ENCODE measurements at places on chromosomes 16 and 17. TPM values are rescaled to one million over a fixed set of nuclear protein-coding genes. Genes with fewer than 3 reads are reported as not detected.

DNA sequence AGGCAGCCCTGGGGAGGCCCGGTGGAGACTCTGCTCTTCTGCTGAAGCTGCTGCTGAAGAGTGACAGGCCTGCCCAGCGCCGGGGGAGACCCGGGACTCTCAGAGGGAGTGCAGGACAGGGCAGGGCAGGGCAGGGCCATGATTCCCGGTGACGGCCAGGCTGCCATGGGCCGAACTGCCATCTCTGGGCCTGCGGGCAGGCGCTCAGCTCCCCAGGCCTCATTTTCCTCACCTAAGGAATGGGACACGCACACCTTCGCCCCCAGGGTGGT is 22.6 kb upstream of the SSTR5 start:
- DNase-seq = no peak

DNA sequence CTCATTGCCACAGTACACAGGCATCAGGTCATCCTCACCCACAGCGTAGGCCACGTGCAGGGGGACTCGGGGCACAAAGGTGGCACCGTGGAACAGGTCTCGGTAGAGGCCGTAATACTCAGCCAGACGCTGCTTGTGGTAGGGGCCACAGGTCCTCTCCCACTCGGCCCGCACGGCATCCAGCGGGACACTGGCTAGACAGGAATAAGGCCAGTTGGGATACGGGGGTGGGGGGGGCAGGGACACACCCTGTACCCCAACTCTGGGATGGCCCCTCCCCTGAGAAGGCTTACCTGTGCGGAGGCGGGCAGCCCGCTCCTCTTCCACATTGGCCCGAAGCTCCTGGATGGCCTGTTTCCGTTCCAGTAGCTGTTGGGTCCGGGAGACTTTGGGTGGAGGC is 3.0 kb downstream of the MRPL38 start:
- DNase-seq = no peak

- DNase-seq = no peak
Measured at GRCh38 chr17:31060791-31061550, 33.8 kb upstream of the NF1 start.

DNA sequence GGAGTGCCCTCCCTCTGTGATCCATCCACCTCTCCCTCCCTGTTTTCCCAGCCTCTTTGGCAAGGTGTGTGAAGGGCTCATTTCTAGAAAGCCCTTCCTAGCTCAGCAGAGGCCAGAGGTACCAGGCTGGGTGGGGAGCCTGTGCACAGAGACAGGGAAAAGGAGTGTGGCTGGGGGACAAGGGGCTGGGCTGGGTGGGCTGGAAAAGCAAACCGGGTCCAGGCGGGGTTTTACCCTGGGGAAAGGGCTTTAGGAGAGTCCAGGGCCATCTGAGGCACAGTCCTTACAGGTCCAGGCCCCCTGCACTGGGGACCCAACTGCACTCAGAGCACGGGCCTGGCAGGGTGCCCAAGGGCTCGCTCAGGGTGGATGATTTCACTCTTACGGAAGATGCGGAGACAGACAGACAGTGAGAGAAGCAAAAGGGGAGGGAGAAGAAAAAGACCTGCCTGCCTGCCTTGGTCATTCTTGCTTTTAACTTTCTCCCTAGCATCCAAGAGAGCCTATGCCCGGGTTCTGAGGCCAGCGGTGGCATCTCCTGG is 7.0 kb downstream of the CRHR1 start:
- no peak for DNase-seq

DNA sequence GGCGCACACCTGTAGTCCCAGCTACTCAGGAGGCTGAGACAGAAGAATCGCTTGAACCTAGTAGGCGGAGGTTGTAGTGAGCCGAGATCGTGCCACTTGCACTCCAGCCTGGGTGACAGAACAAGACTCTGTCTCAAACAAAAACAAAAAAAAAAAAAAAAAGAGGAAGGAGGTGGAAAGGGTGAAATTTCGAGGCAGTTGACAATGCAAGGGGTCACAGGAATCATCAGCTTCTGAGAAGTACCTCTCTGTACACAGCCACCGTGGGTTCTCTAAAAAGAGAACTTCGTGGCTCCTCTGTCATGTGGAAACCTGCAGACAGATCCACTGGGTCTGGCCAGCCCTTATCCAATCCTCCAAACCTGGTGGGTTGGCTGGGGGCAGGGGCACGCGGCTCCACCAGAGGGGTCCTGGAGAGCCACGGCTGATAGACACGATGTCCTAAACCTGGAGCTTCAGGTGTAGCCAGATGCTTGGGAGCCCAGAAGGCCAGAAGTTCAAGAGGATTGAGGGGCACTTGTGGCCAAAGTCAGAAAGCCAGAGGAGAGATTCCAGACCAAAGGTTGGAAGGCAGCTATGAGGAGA is 540 bp upstream of the CD300LF start:
- DNase-seq = no peak

- DNase-seq = no peak
Measured at GRCh38 chr17:42754782-42755181, 6.2 kb upstream of the RAMP2 start.

- no peak for DNase-seq
Measured at GRCh38 chr16:69039333-69039941, 66.0 kb upstream of the HAS3 start.

DNA sequence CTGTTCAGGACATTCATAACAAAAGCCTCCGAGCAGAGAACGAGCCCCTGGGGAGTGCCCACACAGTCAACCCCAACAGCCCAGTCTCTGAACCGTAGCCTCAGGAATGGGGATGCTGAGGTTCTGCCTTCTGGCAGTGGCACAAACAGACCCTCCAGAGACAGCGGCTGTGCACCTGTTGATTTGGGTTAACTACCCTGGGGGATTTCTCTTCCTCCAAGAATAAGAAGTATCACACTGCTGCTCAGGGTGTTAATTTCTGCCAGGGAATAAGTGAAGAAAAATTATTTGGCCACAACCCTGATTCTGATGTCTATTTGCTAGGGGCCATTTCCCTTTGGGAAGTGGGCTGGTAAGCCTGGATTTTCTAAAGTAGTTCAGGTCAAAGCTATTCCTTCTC is 51.0 kb upstream of the PIRT start:
- DNase-seq = no peak

GRCh38 chr17:4710693-4711634 is 532 bp downstream of the ARRB2 start:
- no peak for DNase-seq

- DNase-seq = no peak
Measured at GRCh38 chr17:61942085-61942484, 14.3 kb upstream of the INTS2 start.

DNA sequence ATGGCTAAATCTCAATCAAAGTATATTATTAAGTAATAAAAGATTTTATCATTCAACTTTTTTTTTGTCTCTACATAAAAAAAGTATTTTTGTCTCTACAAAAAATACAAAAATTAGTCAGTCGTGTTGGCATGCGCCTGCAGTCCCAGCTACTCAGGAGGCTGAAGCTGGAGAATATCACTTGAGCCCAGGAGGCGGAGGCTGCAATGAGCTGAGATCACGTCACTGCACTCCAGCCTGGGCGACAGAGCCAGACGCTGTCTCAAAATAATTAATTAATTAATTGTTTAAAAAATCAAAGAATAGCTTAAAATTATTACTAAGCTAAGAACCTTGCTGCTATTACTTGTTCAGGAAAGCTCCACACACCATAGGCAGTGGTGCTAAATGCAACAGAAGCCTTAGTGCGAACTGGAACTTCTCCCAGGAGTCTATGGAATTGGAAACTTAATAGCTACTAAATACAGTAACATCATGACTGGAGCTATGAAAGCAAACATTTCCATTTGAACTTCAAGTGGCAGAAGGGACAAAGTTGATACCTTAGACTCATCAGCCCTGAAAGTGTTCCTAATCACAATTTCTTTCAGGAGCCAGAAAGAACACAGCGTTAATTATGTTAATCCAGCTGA is 22.6 kb downstream of the ADCY9 start:
- no peak for DNase-seq

DNA sequence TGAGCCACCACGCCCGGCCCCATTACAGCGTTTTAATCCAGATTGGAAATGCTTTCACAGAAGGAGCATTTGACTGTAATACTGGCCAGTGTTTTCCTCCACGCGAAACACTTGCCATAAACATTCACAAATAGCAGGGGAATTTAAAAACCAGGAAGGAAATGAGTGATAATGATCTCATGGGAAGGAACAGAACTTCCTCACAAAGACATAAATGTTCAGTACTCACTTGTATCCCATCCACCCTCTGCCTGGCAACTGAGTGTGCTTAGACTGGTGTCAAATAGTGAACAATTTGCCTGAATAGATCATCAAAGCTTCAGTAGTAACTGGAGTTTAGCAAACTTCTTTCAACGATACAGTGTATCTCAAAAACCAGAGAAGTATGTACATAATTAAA is 54.1 kb downstream of the PSMD12 start:
- DNase-seq = no peak

DNA sequence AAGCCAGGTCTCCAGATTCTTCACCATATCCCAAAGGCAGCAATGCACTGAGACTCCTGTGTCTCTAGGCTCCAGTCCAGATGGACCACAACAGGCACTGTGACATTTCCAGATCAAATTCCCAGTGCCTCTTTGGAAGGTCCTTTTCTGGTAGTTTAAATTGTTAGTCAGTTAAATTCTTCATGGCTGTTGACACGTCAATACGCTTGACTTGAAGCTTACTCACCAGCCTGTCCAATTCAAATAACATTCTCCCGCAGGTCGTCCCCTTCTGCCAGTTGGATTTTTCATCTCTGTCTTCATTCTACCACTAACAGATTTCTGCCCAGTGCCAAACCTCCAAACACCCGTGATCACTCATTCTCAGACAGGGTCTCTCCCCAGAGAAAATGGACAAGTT is 86.7 kb downstream of the SHISA9 start:
- no peak for DNase-seq

GRCh38 chr17:65545705-65546523 is 15.5 kb downstream of the AXIN2 start:
- peak; percentile 13 for DNase-seq

DNA sequence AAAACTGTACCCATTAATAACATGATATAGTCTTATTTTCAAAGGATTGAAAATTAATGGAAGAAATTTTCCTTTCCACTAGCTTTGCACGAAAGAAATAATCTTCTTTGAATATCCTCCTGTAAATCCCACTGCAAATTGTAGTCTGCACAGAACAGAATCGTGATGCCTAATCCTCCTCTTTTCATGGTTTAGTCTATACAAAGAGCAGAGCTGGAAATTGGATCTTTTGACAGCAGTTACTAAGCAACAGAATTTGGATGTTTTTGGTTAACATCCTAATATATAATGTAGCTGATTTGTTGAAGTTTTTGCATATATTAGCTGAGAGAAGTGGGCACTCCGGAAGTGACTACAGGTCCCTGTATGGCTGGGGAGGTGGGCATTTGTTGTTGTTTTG is 98.6 kb downstream of the WNT3 start:
- no peak for DNase-seq

DNA sequence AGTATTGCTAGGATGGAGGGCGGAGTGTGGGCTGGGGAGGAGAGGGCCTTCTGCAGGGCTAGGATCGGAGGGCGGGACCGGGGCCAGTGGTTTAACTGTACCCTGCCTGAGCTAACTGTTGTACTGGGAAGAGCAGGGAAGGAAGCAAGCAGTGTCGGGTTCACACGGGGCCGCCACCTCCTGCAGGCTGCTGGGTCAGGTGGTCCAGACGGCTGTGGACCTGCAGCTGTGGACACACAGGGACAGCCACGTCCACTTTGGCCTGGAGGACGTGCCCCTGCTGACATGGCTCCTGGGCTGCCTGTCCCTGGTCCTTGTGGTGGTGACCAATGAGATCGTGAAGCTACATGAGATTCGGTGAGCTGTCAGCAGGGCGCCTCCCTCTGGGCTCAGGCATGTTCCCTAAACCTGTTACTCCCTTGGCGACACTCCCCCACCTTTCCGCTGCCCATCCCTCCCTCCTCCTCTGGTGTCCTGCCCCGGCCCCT is 16.6 kb downstream of the CASKIN2 start:
- no peak for DNase-seq

DNA sequence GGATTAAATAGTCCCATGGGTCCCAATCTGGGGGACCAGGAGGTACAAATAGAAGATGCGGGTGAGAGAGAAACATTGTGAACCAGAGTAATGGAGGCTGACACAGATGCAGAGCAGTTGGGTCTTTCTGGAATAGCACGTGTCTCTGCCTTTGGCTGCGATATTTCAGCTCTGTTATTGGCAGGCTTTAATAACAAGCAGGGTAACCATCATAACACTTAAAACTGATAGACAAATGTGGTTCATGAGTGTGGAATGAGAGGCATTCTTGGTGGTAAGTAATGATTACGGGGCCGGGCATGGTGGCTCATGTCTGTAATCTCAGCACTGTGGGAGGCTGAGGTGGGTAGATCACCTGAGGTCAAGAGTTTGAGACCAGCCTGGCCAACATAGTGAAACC is 110.3 kb downstream of the SNX29 start:
- DNase-seq = no peak

DNA sequence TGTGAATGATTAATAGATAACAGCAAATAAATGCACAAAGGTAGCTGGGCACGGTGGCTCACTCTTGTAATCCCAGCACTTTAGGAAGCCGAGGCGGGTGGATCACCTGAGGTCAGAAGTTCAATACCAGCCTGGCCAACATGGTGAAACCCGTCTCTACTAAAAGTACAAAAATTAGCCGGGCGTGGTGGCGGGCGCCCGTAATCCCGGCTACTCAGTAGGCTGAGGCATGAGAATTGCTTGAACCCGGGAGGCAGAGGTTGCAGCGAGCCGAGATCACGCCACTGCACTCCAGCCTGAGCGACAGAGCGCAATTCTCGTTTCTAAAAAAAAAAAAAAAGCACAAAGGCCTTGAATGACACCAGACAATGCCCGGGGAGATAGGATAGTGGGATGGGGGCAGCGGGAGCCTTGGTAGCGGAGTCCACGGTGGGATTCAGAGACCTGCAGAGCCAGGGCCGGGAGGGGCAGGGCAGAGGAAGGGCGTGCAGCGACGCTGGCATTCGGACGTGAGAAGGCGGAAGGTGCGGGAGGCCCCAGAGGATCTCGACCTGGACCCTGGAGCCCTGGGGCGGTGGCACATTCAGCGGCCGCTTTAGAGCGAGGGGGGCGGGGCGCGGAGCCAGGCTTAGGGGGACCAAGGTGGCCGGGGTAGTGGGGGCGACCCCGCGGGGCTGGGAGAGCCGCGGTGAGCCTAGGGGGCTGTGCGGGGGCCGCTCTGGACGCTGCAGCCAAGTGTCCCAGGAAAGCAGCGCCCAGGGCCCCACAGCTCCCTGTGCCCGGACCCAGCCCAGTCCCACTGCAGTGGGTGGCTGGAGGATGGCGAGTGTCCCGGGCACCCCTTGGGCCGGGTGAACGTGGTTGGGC is 999 bp upstream of the FLYWCH2 start:
- no peak for DNase-seq

- no peak for DNase-seq
Measured at GRCh38 chr17:27810211-27810901, 10.0 kb upstream of the NOS2 start.

DNA sequence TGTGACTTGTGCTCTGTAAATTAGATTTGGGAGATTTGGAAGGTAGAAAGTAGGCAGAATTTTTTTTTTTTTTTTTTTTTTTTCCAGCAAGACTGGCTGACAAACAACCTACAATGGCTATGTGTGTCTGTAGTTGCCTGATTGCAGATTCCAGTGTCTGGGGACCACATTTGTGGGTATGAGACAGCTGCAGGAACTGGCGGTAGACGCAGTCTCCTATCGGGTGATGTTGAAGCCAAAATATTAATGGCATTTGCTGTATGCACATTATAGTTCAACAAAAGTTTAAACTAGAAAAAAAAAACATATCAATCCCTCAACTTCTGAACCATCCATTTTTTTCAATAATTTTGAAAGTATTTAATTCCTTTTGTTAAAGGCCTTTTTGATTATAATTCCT is 665.2 kb downstream of the TOX3 start:
- no peak for DNase-seq

Gene VPS35L
- 83.4 TPM for total RNA-seq

Gene CES5A
- total RNA-seq = not detected

Gene C16orf46
- total RNA-seq = 0.36 TPM

Gene CRHR1
- total RNA-seq = not detected

Gene WNT9B
- not detected for total RNA-seq

Gene KRT15
- total RNA-seq = not detected

Gene PRSS8
- not detected for total RNA-seq
